T-helper 17 cell (primary cell): ENCODE measurements at places on chromosomes 11 and 22.

DNA sequence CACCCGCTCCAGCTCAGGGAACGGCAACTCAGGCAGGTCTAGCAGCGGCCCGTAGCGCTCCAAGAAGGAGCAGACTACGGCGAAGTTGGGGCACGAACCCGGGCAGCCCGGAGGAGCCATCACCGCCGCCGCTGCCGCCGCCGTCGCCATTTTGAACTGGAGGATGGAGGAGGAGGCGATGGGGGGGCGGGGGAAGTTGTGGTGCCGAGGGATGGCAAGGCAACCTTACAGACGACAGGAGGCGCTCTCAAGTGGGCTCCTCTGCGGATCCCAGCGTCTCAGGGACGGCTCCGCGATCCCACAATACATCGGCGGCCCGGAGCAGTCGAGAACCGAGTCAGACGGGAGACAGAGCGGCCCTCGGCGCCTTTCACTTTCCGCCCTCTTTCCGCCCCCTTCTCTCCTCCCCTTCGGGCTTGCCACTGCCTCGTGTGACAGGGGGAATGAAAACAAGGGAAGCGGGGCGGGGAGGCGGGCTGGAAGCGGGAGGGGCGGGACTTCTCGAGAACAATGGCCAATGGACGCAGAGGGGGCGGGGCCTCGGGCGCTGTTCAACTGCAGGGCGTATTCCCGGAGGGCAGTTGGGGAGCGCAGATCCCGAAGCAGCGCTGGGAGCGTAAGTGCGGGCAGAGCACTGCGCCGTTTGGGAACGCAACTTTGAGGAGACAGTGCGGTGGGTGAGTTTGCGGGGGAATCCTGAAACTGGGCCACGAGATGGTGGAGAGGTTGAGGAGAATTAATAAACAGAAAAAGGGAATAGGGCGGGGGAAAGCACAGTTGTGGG is at the start of the genes AAMDC and RSF1:
Gene AAMDC, plus strand, starts transcription at position 580 of the 784 bp plus-strand sequence. CDS start 21,353 bp downstream, outside the sequence.
Gene RSF1, minus strand, starts transcription at position 158 of the 784 bp plus-strand sequence. Its CDS starts 8 bp downstream, at position 150.
- peak within 1 kb of the TSS; percentile 100 for H3K4me3 ChIP-seq
- H3K4me1 ChIP-seq, result peaks cover 41% of the 10 kb centered on the region
- H3K36me3 ChIP-seq, result peaks cover 8% of the 10 kb centered on the region
- H3K27me3 ChIP-seq, result no peaks in the 10 kb centered on the region
- peak; percentile 88 for DNase-seq

GRCh38 chr11:86688398-86689179 is 16.2 kb upstream of the ME3 start:
- peaks cover 2% of the 10 kb centered on the region for H3K36me3 ChIP-seq
- DNase-seq, result no peak
- H3K27me3 ChIP-seq, result no peaks in the 10 kb centered on the region
- H3K4me1 ChIP-seq, result no peaks in the 10 kb centered on the region
- no peak overlapping the region for H3K4me3 ChIP-seq

DNA sequence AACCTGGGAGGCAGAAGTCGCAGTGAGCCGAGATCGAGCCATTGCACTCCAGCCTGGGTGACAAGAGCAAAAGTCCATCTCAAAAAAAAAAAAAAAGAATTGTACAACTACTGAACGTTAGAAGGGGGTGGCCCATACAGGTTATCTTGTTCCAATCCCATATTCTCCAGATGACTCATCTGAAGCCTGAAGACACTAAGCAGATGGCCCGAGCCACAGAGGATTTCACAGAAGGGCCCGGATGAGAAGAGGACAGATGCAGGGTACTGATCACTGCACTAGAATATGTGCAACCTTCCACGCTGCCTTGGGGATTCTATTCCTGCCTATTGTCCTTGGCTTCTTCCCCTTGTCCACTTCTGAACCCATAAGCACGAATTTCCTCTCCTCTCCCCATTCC is 70.9 kb upstream of the UBASH3B start:
- no peak overlapping the region for H3K4me3 ChIP-seq
- DNase-seq, result no peak
- no peak overlapping the region for H3K27ac ChIP-seq
- H3K36me3 ChIP-seq, result no peaks in the 10 kb centered on the region

- no peaks in the 10 kb centered on the region for H3K36me3 ChIP-seq
- no peaks in the 10 kb centered on the region for H3K27me3 ChIP-seq
- DNase-seq, result peak; percentile 95
- H3K27ac ChIP-seq, result peak overlapping the region; percentile 32
Measured at GRCh38 chr11:819129-819931, 616 bp downstream of the PNPLA2 start.

- peaks cover 30% of the 10 kb centered on the region for H3K27me3 ChIP-seq
- no peak overlapping the region for H3K4me3 ChIP-seq
- H3K27ac ChIP-seq, result no peak overlapping the region
- H3K36me3 ChIP-seq, result no peaks in the 10 kb centered on the region
- no peak for DNase-seq
- H3K4me1 ChIP-seq, result no peaks in the 10 kb centered on the region
Measured at GRCh38 chr22:49084206-49084605, 743.5 kb downstream of the BRD1 start.

DNA sequence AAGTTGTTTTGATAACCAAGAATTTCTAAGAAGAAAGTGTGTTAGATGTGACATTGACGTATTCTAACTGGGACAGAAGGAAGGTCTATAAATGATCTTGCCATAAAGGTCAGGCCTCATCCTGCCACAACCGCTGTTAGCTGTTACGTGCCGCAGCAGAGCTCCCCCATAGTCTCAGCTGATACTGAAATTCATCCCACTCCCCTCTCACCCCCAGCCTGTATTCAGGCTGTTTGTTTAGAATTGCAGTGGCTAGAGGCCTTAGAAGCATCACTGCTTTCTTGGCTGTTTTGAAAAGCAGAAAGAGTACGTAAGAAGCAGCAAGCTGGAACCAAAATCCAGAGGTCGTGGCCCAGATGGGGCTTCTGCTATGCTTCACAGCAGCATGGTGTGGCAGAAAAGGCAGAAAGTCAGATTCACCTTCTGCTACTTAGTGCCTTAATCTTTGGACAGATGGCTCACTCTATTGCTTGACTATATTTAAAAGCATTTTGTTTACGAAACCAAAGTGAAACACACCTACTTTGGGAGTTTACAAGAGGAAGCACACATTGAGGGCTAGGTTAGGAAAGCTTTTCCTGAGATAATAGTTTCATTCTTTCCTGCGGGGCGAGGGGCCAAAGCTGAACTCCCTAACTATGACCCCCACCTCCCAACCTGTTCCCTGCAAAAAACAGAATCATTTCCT is 950 bp upstream of the LAYN start:
- H3K4me1 ChIP-seq, result peaks cover 7% of the 10 kb centered on the region
- no peak for DNase-seq
- peak overlapping the region; percentile 56 for H3K4me3 ChIP-seq
- H3K36me3 ChIP-seq, result no peaks in the 10 kb centered on the region
- peaks cover 88% of the 10 kb centered on the region for H3K27me3 ChIP-seq

- peaks cover 67% of the 10 kb centered on the region for H3K27me3 ChIP-seq
- peaks cover 3% of the 10 kb centered on the region for H3K36me3 ChIP-seq
- no peak overlapping the region for H3K27ac ChIP-seq
- peaks cover 7% of the 10 kb centered on the region for H3K4me1 ChIP-seq
- no peak for DNase-seq
Measured at GRCh38 chr22:29716814-29717545, 2.8 kb upstream of the CABP7 start.

- no peaks in the 10 kb centered on the region for H3K36me3 ChIP-seq
- H3K27ac ChIP-seq, result no peak overlapping the region
- no peak for DNase-seq
- peaks cover 7% of the 10 kb centered on the region for H3K4me1 ChIP-seq
- no peaks in the 10 kb centered on the region for H3K27me3 ChIP-seq
Measured at GRCh38 chr22:42866100-42866499, 9.0 kb upstream of the ARFGAP3 start.

DNA sequence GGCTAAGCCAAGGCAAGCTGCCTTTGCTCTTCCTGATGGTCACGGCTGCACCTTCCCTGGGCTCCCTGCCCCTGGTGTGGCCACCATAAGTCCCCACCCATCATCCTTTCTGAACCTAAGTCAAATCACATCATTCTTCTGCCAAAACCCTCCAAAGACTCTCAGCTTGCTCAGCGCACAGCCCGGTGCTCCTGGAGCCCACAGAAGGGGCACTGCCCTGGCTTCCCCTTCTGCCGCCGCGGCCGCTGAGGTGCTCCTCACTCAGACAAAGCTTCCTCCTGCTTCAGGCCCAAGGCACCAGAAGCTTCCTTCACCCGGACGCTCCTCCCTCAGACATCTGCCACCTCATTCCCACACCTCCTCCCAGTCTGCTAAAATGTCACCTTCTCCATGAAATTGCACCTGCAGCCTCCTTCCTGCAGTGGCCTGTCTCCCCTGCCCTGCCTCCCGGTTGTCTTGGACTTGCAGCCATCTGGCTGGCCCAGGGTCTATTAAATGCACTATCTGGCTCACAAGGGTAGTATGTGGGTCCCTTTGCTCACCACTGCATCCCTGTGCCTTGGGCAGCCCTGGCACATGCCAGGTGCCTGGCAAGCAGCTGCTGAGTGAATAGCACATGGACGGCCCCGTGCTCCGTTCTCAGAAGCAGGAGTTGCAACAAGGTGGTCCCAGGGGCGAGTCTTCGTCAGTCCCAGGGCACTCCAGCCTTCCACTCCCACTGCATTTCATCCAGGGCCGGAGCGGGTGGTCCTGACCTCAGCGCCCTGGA is 108.2 kb downstream of the WNT7B start:
- peaks cover 10% of the 10 kb centered on the region for H3K4me1 ChIP-seq
- DNase-seq, result no peak
- peaks cover 17% of the 10 kb centered on the region for H3K36me3 ChIP-seq
- H3K27ac ChIP-seq, result no peak overlapping the region
- H3K4me3 ChIP-seq, result peak overlapping the region; percentile 69

DNA sequence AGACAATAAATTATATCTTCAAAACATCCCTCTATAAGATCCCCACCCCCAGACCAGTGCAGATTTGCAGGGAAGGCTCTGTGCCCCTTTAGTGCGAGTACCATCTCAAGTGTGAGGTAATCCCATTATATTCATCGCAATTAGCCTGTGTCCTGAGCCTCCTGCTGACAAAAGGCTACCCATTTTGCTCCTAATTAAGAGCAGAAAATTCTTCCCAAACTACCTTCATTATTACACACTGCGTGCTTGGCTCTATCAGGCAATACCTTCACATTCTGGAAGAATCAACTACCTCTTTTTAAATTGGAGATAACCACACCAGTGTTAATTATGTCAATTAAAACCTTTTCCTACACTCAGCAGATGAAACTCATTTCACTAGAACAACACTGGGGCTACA is 1133.4 kb upstream of the CCDC90B start:
- no peak overlapping the region for H3K4me3 ChIP-seq
- no peak overlapping the region for H3K27ac ChIP-seq
- no peaks in the 10 kb centered on the region for H3K36me3 ChIP-seq

DNA sequence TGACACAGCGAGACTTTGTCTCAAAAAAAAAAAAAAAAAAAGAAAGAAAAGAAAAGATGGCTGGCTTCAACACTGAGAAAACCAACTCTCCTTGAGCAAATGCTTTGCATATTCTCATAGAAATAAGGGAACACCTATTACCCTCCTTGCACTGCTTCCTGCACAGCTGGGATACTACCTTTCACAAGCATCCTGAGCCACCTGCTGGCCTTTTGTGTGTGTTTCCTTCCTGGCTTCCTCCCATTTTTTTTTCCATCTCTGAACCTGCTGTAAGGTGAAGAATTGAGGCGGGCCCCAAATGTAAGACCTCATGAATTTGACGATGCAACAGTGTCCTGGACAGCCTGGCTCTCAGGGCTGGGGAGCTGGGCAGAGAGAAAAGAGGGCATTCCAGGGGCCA is 1.9 kb upstream of the RFPL3 start:
- H3K27ac ChIP-seq, result peak overlapping the region; percentile 63
- no peak for DNase-seq
- H3K4me1 ChIP-seq, result no peaks in the 10 kb centered on the region
- peaks cover 2% of the 10 kb centered on the region for H3K36me3 ChIP-seq
- no peaks in the 10 kb centered on the region for H3K27me3 ChIP-seq

- no peak for DNase-seq
- H3K27ac ChIP-seq, result no peak overlapping the region
- H3K27me3 ChIP-seq, result peaks cover 69% of the 10 kb centered on the region
- no peaks in the 10 kb centered on the region for H3K36me3 ChIP-seq
- no peaks in the 10 kb centered on the region for H3K4me1 ChIP-seq
Measured at GRCh38 chr22:43827003-43827735, 15.1 kb upstream of the EFCAB6 start.

GRCh38 chr11:131884461-131885073 is 514.2 kb downstream of the NTM start:
- H3K27ac ChIP-seq, result no peak overlapping the region
- H3K4me3 ChIP-seq, result no peak overlapping the region
- H3K27me3 ChIP-seq, result no peaks in the 10 kb centered on the region
- no peaks in the 10 kb centered on the region for H3K4me1 ChIP-seq

DNA sequence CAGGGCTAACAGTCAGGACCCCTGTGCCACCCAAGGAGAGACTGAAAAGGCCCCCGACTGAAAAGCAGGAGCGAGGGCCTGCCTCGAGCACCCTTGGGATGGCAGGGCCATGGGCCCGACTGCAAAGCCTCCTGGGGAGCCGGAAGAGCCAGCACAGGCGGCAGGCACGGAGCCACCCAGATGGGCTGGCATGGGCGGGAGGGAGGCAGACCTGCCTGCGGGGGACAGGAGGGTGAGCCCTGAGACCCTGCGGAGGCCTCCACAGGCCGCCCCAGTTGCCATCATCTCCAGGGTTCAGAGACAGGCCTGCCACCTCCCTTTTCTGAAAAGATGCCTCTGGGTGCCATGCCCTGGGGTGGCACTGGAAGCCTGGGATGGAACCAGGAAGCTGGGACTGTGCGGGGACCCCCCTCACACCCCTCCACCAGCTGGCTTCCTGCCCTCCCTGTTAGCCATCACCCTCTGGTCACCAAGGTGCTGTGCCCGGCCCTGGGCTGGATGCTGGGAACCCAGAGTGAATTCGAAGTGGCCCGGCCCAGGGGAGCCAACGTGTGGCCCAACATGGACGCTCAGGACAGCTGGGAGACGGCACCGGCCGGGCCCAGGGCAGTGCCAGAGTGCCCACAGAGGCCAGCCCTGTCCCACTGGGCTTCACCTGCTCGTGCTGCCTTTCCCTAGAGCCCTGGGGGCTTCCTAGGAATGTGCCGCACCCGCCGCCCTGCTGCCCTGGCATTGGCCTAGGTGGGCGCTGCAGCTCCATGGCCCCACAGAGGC is 13.8 kb downstream of the TSPAN32 start:
- no peaks in the 10 kb centered on the region for H3K27me3 ChIP-seq
- no peak for DNase-seq
- no peaks in the 10 kb centered on the region for H3K36me3 ChIP-seq
- no peak overlapping the region for H3K4me3 ChIP-seq
- peaks cover 11% of the 10 kb centered on the region for H3K4me1 ChIP-seq

- DNase-seq, result no peak
- no peak overlapping the region for H3K4me3 ChIP-seq
- H3K4me1 ChIP-seq, result peaks cover 2% of the 10 kb centered on the region
- peaks cover 4% of the 10 kb centered on the region for H3K36me3 ChIP-seq
Measured at GRCh38 chr22:22099833-22100812, 117.5 kb upstream of the TOP3B start.

DNA sequence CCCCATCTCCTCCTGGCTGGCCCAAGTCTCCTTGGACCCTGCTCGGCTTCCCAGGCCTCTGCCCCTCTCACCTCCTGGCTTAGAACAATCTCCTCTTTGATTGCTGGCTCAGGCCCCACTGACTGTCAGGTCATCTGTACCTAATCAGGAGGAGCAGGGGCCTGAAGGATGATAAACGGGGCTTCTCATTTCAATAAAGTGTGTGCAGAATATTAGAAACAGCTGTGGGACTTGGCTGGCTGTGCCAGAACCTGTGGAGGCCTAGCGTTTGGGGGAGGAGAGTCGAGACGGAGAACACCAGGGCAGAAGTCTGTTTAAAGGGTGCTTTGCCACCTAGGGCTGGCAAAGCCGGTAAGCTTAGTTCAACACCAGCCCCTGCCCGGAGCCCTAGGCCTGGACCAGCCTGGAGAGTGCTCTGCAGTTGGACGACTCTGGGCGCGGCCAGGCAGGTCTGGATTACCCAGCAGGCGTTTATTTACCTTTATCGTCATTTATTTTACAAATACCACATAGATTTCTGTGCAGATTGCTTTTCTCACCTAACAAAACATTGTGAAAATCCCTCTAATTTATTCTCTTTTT is 10.1 kb upstream of the VSIG10L2 start:
- peaks cover 7% of the 10 kb centered on the region for H3K4me1 ChIP-seq
- H3K4me3 ChIP-seq, result no peak overlapping the region
- no peaks in the 10 kb centered on the region for H3K36me3 ChIP-seq
- peaks cover 10% of the 10 kb centered on the region for H3K27me3 ChIP-seq
- H3K27ac ChIP-seq, result no peak overlapping the region
